ENCODE measurements at places on chromosomes 3 and 15. TPM values are rescaled to one million over a fixed set of nuclear protein-coding genes. Genes with fewer than 3 reads are reported as not detected.

DNA sequence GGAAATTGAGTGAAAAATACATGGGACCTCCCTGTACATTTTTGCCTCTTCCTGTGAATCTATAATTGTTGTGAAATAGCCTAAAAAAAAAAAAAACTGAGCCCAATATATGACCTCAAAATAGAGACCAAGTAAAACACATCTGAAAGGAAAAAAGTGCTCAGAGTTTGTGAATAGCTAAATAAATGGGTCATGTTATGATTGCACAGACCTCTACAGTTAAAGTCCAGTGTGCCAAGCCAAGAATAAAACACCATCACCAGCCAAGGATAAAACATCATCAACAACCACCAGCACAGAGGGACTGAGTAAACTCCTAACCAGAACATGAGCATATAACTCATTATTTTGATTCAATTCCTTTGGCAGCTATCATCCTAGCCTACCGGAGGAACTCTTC lies 115.6 kb upstream of the AGTR1 start:
- DNase-seq = no peak

GRCh38 chr3:98602078-98602678 lies 8.8 kb upstream of the CPOX start:
- DNase-seq = no peak

- DNase-seq = no peak
Measured at GRCh38 chr3:195139091-195139875, 131.7 kb downstream of the XXYLT1 start.

DNA sequence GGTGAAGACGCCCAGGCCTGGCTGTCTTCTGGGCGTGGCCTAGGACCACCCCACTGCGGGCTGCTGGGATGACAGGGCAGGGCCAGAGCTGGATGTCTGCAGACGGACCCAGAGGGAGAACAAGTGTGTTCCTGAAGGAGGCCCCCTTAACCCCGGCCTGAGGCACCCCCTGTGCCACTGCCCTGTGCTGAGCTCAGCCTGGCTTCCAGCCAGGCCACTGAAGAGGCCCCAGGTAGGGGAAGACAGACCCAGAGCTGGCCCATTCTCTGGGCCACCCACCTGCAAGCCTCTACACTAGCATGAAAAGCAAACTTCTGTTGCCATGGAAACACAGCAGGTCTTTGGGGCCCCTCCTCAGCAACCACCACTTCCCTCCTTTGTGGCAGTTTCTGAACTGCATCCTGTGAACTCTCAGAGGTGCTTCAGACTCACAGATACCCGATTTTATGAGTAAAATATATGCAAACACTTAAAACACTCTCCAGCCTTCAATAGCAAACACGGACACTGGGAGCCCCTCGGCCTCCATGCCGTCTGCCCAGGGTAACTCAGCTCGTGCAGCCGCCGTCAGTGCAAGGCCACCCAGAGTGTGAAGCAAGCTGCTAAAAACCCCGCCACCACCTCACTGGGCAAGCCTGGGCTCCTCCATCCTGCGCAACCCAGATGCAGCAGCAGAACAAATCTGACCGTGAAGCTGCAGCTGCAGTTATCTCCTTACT lies 42.5 kb downstream of the CMTM6 start:
- no peak for DNase-seq

- no peak for DNase-seq
Measured at GRCh38 chr15:100334015-100334414, 7.8 kb downstream of the ADAMTS17 start.

DNA sequence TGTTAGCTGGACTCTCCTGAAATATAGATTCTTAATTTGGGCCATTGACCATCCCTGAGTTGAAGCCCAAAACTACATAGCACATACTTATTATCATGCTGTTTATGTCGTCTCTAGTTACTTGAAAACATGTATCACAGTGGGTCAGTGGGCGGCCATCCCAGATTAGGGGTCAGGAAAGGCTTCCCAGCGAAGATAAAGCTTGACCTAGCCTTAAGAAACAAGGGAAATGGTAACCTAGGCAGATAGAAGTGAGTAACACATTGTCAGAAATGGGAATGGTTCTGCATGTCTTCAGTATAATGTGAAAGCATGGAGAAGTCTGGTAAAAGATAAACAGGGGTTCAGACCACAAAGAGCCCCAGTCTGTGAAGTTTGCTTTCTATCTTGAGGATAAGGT lies 124.7 kb downstream of the C3orf70 start:
- DNase-seq = no peak

- DNase-seq = no peak
Measured at GRCh38 chr15:47136236-47136635, 581.1 kb upstream of the SEMA6D start.

DNA sequence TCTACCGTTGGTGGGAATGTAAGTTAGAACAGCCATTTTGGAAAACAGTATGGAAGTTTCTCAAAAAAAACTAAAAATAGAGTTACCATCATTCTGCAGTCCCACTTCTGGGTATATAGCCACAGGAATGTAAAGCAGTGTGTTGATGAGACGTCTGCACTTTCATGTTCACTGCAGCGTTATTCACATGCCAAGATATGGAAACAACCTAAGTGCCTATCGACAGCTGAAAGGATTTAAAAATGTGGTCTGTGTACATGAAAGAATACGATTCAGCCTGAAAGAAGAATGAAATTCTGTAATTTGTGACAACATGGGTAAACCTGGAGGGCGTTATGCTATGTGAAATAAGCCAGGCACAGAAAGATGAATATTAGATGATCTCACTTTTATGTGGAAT lies 157.7 kb downstream of the THSD4 start:
- DNase-seq = no peak

- no peak for DNase-seq
Measured at GRCh38 chr15:52673312-52673711, 5.9 kb downstream of the ATOSA start.

- DNase-seq = no peak
Measured at GRCh38 chr3:66662894-66663293, 162.1 kb upstream of the LRIG1 start.

- DNase-seq = no peak
Measured at GRCh38 chr15:56045068-56045748, 51.8 kb upstream of the NEDD4 start.

GRCh38 chr3:100896994-100897393 lies 96.2 kb downstream of the ABI3BP start:
- DNase-seq = no peak

DNA sequence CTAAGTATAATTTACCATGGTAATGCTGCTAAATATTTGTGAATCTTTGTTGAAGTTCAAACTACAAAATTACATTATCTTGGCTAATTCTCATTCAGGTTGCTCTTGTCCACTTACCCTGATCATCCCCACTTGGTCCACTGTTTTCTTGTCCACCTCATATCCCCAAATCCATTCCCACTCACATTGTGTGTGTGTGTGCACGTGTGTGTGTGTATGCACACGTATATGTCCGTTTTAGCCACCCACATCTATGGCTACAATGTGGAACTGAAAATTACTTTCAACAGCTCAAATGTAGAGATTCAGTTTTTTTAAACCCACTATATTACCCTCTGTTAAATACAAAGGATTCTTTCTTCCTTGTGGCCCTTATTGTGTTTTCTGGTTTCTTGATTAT lies 15.2 kb upstream of the MEIS2 start:
- no peak for DNase-seq

- no peak for DNase-seq
Measured at GRCh38 chr3:14991818-14992612, 44.6 kb downstream of the NR2C2 start.

DNA sequence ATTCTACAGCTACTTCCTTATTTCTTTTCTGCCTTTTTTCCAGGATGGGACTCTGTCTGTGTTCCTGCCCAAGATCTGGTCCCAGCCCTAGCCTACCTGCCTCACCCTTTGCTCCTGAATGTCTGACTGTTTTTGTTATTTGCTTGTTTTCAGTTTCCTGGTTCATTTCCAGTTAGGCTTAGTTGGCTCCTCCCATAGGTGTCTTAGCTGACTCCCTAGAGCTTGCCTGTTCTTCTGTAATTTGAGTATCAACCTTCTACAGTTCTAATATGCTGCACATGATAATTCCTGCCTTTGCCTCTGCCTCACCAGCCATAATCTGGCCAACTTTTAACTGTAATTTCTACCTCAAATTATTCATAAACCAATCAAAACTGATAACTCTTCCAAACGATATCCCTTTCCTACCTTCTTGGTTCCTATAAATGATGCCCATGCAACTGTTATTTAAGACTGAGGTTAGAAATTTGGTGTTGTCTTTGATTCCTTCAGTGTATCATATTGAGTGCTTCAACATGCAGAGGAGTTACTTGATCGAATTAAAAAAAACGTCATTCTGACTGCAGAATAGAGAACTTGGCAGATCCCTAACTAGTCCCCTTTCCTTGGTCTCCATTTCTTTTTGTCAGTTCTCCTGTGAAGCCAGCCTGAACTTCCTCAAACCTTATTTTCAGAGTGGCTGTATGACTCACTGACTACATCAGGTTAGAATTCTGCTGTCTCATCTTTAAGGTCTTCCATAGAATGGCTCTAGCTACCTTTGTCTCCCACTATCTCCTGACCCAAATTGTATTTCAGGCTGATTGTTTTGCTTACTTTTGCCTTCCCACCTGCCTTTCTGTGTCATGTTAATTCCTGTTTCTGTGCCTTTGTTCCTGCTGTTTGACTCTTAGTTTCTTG lies 8.4 kb downstream of the GOLM2 start:
- no peak for DNase-seq

DNA sequence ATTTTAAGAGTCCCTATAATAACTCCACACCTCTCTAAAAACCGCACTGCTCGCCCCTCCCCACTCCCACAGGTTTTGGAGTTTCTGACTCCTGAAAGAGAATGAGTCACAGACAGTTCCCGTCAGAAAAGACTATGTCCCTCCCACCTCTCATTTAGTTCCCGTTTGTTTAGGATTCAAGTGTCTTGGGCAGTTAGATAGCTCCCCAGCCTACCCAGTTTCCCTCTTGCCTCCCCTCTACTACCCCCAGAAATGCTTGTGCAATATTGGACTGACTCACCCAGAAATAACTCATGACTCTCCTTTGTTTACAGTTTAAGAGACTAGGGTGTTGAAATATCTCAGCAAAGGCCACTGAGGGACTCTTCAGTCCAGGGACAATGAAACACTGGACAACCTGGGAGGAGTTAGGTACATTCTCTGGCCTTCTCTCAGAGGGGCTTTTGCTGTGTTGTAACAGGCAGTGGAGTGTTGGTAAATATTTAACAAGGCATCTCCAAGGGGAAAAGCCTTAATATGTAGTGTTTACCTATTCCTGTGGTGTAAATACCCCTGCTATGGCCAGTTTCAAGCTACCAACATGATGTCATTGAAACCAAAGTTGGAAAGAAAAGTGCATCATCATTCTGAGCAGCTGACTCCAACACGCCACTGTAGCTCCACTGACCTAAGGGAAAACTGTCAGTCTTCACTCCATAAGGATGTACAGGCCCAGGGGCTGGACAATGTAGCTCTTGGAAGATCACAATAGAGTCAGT lies 96.1 kb upstream of the CHD2 start:
- DNase-seq = peak; percentile 93

GRCh38 chr3:63338351-63338750 lies 60.2 kb downstream of the SYNPR start:
- DNase-seq = no peak

- no peak for DNase-seq
Measured at GRCh38 chr15:67331676-67332075, 77.1 kb downstream of the IQCH start.

DNA sequence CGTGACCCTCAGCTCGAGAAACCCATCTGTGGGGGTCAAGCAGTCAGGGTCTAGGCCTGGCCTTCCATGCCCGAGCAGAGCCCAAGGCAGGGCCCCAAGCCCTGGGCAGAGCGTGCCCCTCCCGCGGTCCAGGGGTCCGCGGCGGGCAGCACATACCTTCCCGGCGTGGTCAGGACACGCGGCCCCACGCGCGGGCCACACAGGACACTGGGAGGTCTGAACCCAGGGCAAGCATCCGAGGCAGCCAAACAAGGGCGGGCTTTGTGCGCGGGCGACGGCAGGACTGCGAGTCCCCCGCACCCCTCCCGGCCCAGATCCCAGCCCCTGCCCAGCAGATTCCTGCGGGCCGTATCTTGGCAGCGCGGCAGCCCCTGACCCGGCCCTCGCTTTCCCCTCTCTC lies 61.6 kb upstream of the ACAN start:
- no peak for DNase-seq

DNA sequence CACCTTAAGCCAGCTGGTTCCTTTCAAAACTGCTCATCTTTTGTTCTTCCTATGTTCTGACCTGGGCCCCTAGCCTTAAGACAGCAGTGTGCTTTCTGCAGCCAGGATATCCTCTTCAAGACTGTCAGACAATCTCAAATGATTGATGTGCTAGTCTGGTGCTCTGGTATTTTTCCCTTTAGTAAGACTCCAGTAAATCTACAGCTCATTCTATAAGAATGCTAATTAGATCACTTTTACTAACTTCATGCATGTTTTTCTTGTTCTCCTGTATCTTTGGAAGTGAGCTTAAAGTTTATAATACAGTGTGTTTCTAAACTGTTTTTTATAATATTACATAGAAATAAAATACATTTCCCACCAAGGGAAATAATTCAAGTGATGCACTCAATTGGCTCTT lies 220.9 kb upstream of the NANOGP8 start:
- DNase-seq = no peak

- no peak for DNase-seq
Measured at GRCh38 chr3:180036671-180037455, at the start of gene PEX5L. Gene PEX5L, minus strand, starts transcription at chr3:180036937. Its CDS starts 338 bp downstream, at chr3:180036599.

GRCh38 chr3:193828477-193828876 lies 235.5 kb downstream of the OPA1 start:
- DNase-seq = no peak

- DNase-seq = no peak
Measured at GRCh38 chr3:5499404-5499803, 311.9 kb downstream of the EDEM1 start.

DNA sequence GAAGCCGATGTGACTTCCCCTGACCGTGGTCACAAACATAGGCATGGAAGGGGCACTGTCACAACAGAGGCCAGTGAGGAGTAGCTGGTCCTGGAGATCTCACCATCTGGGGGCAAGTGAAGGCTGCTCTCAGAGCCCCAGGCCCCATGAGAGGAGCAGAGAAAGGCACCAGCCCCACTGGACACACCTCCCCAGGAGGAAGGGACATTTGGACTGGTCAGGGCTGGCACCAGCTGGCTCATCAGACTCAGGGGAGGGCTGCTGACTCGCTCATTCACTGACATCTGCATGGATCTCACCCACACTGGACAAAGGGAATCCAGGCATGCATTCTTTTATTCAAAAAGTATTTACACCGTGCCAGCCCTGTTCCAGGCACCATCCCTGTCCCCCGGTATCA lies 26.8 kb downstream of the ESYT3 start:
- DNase-seq = no peak

CTXND1 gene
- 0.24 TPM for total RNA-seq

SLC22A14 gene
- total RNA-seq = not detected

TRH gene
- not detected for total RNA-seq

ROPN1B gene
- total RNA-seq = 8.6 TPM

BLM gene
- 2.4 TPM for total RNA-seq

KCNMB3 gene
- 0.53 TPM for total RNA-seq

A4GNT gene
- not detected for total RNA-seq

OR5H1 gene
- not detected for total RNA-seq

LRRC2 gene
- total RNA-seq = 2.3 TPM
